ENCODE measurements at places on chromosomes 12 and 14.

DNA sequence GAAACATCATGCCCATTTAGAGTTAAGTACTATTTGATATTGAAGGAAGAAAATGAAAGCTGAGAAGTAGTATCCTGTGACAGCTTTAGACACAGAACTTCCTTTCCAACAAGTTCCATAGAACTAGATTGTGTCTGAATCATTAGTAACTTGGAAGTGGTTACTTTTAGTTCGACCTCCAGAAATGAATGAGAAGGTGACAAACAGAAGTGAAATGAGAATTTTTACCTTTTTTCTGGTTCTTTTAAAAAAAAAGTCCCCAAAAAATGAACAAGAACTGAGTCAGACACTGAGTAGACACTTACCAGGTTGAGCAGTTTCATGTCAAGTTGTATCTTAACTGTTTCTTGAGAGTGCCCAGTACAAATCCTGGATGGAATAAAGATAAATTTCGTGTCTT lies 3.0 kb downstream of the ATP6V0A2 start:
- DNase-seq = no peak

- DNase-seq = no peak
These were observed 103.0 kb upstream of the SFSWAP start for GRCh38 chr12:131607658-131608447.

- no peak for DNase-seq
These were observed 6.1 kb downstream of the NDRG2 start for GRCh38 chr14:21018781-21019180.

GRCh38 chr14:28142400-28143015 lies 624.1 kb upstream of the FOXG1 start:
- no peak for DNase-seq

- no peak for DNase-seq
These were observed 2.1 kb downstream of the SLC39A2 start for GRCh38 chr14:21001218-21001617.

GRCh38 chr14:79279645-79280597 lies 931.4 kb downstream of the DIO2 start:
- DNase-seq = peak; percentile 55

DNA sequence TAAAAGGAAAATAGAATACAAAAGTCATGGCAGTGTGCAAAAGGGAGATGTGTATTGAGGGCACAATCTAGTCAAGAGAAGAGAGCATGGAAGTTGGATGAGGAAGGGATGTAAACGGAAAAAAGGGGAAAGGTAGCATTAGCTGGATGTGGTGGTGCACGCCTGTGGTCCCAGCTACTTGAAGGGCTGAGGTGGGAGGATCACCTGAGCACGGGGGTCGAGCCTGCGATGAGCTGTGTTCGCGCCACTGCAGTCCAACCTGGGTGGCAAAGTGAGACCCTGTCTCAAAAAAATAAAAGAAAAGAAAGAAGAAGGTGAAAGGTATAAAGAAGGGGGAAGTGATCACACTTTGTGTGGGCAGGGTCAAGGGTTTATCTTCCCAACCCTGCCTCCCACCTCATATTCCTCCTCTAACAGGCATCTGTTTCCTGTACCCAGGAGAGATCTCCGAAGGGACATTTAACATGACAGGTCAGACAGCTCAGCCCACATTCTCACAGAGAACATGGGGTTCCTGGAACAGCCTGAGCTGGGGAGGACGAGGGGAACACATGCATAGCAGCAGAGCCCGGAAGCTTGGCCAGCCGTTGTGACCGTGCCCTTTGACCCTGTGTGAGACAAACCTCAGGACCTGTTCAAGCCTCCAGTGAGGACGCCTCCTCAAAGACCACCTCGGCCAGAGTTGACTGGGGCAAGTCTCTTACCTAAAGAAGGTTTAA lies 8.9 kb downstream of the RNASE11 start:
- DNase-seq = no peak

GRCh38 chr12:50927356-50927755 lies 25.0 kb upstream of the HIGD1C start:
- no peak for DNase-seq

GRCh38 chr14:99736603-99737371 lies 52.7 kb downstream of the CYP46A1 start:
- DNase-seq = no peak

GRCh38 chr12:109673379-109673778 lies 40.2 kb upstream of the FAM222A start:
- no peak for DNase-seq

- no peak for DNase-seq
These were observed 124.8 kb downstream of the GLT1D1 start for GRCh38 chr12:128978067-128978466.

- DNase-seq = no peak
These were observed 32.8 kb downstream of the TC2N start for GRCh38 chr14:91834571-91834970.

- DNase-seq = peak; percentile 59
These were observed 200.3 kb downstream of the KTN1 start for GRCh38 chr14:55780156-55780946.
